Left cardiac atrium (tissue), 4 donors: ENCODE measurements at places on chromosomes 1 and 21. TPM values are rescaled to one million over a fixed set of nuclear protein-coding genes. Genes with fewer than 3 reads are reported as not detected.

DNA sequence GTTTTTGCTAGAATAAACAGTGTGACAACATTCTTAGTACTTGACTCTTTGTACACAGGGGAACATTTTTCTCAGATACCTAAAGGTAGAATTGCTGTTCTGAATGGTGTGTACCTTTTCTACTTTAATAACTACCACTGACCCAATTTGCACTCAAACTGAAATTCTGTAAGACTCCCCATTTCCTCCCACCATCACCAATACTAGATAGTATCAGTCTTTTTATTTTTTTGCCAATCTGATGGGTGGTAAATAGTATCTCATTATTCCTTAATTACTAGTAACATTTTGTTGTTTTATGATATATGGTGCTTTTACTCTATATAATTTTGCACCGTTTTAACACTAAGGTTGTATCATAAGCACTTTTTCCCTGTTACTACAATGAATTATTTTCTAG is 28.8 kb upstream of the GCLM start:
- no peak for DNase-seq

- DNase-seq, result no peak
Observed at GRCh38 chr1:201481004-201481380, 12.0 kb upstream of the PHLDA3 start.

DNA sequence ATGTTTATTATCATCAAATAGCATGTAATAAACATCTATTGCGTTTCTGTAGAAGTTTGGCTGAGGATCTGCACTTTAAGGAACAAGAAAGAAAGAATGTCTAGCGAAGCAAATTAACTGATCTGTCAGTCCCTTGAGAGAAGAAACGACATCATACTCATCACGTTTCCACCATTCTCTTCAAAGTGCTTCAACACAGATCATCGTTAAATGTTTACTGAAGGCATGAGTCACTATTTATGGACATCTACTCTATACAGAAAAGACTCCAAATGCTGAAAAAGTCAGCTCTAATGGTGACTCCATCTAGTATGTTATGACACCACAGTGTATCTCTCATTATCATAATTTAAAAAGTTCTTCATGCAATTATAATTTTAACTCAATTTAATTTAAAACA is 369.1 kb downstream of the RGS7 start:
- no peak for DNase-seq

DNA sequence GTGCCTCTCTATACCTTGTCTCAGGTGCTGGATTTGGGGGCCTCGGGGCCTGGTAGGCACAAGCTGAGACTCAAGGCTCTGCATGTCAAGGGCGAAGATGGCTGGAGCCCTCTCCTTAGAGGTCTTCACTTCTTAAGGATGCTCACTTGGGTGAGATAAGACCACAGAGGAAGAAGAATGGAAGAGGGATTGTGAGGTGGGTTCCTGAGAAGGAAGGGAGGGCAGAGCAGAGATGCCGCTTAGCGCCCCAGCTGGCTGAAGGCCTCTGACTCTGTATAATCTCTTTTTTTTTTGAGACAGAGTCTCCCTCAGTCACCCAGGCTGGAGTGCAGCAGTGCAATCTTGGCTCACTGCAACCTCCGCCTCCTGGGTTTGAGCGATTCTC is 32.2 kb downstream of the SOX13 start:
- no peak for DNase-seq

GRCh38 chr1:30616759-30617158 is 106.6 kb downstream of the MATN1 start:
- DNase-seq, result no peak

DNA sequence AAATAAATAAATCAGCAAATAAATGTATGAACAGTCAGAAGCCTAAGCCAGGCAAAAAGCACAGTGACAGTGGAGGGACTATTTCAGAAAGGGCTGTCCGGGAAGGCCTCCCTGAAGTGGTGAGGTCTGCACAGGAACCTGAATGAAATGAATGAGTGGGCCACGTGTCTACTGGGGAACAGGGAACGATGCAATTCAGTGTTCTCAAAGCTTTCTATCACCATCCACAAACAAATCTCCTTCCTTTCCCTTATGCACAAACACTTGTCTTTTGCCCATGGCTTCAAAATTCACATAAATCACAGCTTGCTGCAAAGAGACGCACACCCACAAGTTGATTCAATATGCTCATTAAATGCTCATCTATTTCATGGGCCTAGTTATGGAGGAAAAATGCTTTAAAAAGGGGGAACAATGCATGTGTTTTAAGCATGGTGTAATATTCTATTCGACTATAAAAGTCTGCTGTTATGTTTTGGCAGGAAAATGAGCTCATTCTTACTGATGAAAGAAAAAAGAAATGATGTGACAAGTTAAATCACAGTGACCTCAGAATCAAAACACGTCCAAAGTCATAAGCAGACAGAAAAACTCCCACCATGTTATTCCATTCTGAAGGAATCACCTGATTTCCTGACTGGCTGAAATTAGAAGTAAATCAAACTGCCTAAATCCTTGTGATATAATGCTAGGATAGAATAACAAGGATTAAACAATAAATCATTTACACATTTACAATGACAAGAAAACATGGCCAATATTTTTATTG is 21.6 kb downstream of the URB1 start:
- DNase-seq, result no peak

- DNase-seq, result no peak
Observed at GRCh38 chr1:67801903-67802302, 31.4 kb downstream of the GNG12 start.

DNA sequence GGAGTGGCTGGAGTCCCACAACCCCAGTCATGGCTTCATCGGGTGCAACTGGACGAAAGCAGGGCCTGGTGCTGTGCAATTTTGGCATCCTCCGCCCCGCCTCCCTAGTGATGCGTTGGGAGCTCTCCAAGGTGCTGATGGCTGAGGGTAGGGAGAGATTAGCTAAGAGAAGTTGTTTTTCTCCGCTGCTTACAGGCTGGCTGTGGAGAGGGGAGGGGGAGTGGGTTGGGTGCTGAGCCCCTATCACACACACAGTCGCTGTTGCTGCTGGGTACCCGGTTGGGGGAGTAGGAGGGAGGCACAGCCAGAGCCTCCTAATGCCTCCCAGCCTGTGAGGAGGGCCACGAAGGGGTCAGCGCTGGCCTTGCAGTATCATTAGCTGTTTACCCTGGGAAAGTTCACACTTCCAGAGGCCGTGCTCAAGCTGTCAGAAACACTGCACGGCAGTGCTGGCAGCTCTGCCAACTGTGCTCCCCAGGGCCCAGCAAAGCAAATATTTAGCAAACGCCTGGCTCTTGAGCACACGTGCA is 110.0 kb downstream of the GRIK3 start:
- peak; percentile 61 for DNase-seq

- no peak for DNase-seq
Observed at GRCh38 chr1:119492763-119493162, 14.2 kb upstream of the HSD3B1 start.

- DNase-seq, result peak; percentile 18
Observed at GRCh38 chr21:43817157-43818086, 28.0 kb downstream of the RRP1 start.

GRCh38 chr1:236027104-236027503 is 37.8 kb downstream of the NID1 start:
- no peak for DNase-seq

- DNase-seq, result peak; percentile 83
Observed at GRCh38 chr1:39132505-39133339, 71.8 kb upstream of the MACF1 start.

- DNase-seq, result no peak
Observed at GRCh38 chr21:36973986-36974850, 7.7 kb upstream of the HLCS start.

- DNase-seq, result no peak
Observed at GRCh38 chr1:27152829-27153548, 1.9 kb downstream of the SLC9A1 start.

DNA sequence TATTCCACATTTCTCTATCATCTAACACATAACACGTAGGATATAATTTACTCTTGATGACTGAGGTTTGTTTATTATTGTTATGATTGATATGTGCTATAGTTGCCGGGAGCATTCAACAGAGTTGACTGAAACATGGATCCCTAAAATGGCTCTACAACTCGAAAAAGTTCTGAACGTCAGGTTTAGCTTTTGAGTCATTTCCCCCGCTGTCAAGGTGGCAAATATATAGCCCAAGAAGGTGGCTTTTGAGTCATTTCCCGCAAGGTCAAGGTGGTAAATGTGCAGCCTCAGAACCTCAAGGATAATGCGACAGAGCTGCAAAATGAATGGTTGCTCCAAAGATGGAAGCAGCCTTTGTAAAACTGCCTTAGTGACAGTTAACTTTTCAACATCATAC is 104.0 kb downstream of the NIBAN1 start:
- DNase-seq, result no peak

- DNase-seq, result no peak
Observed at GRCh38 chr21:44618909-44619308, 7.0 kb downstream of the KRTAP10-8 start.

- DNase-seq, result no peak
Observed at GRCh38 chr21:33024201-33025103, 1.3 kb upstream of the OLIG2 start.

DNA sequence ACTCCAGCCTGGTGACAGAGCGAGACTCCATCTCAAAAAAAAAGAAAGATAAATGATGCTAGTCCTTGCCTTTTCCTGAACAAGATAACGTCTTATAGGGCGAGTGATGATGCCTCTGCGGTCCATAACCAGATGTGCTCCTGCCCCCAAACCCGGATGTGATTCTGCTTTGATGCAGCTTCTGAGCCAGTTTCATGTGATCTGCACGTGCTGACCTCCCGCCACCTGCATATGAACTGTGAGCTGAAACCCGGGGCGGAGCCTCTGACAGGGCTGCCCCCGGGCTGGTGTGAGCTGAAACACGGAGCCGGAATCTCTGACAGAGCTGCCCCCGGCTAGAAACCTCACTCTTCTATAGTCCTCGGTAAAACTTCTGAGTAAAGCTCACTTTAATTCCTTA is 1.3 kb downstream of the KRTAP12-4 start:
- DNase-seq, result no peak

DNA sequence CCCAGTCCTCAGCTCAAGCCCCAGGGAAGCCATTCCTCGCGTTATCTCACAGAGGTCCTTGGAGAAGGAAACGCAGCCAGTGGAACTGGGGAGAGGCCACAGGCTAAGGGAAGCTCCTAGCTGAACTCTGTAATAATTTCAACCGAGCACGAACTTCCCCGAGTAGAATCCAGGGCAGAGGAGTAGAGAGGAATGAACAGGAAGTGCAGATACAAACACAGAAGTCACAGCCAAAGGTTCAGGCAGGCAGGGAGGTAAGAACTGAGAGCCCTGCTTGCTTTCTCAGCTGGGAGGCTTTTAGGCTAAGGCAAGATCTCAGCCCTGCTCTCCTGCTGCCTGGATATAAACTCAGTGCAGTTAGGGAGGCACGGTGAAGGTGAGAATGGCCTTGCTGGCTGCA is 23.7 kb downstream of the WARS2 start:
- DNase-seq, result no peak

Gene S100A3
- 0.77 TPM for total RNA-seq

Gene KIAA1614
- total RNA-seq, result 9.3 TPM

Gene C1orf116
- 0.10 TPM for total RNA-seq

Gene AIDA
- total RNA-seq, result 64.7 TPM

Gene ARTN
- 0.18 TPM for total RNA-seq

Gene CFHR5
- not detected for total RNA-seq
